SW480 (cell line): ENCODE measurements at places on chromosomes 1 and 21.

- peak; percentile 37 for DNase-seq
These were observed 596 bp downstream of the TOR3A start for GRCh38 chr1:179082333-179082998.

- peak; percentile 72 for DNase-seq
These were observed 20.6 kb downstream of the ABCD3 start for GRCh38 chr1:94438692-94439276.

- DNase-seq, result no peak
These were observed 1064.9 kb downstream of the TTLL7 start for GRCh38 chr1:82934074-82934473.

- no peak for DNase-seq
These were observed 9.1 kb downstream of the PLOD1 start for GRCh38 chr1:11943619-11944018.

- no peak for DNase-seq
These were observed 36.4 kb downstream of the TTC39A start for GRCh38 chr1:51293898-51294515.

GRCh38 chr1:112960384-112960783, 4.4 kb upstream of the SLC16A1 start:
- DNase-seq, result no peak

DNA sequence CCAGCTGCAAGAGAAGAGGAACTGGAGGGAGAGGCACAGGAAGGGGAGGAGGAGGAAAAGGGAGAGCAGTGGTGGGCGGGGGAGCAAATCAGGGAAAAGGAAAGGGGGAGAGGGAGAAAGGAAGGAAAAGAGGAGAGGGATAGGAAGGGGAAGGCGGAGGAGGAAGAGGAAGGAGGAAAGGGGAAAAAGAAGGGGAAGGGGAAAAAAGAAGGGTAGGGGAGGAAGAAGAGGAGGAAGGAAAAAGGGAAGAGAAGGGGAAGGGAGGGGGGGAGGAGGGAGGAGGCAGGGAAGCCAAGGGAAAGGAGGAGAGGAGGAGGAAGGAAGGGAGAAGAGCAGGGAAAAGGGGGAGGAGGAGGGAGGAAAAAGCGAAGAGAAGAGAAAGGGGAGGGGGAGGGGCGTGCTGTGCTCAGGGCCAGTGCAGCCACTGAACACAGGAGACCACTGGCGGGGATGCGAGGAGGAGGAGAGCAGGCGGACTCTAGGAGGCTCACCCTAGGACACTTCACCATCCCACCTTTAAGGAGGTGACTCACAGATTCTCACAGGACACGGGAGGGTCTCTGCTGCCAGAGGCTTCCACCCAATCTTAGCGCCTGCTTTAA, 33.1 kb downstream of the PGBD5 start:
- no peak for DNase-seq

DNA sequence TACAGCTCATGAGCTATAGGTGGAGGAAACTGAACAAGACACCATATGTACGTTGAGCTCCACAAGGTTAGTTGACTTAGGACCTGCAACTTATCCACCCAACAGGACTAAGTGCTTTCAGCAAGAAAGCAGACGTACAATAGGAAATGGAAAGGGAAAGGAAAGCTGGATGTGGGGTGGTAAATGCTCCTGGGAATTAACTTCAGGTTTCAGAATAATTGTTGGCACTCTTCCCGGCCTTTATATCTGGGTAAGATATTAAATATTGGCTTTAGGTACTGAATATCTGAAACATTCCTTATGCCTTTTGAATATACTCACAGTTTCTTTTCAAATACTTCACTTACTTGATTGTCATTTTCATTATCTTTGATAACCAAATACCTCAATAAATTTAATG, 36.3 kb downstream of the GLMN start:
- no peak for DNase-seq

- DNase-seq, result no peak
These were observed 50.7 kb downstream of the MTR start for GRCh38 chr1:236845830-236846229.

DNA sequence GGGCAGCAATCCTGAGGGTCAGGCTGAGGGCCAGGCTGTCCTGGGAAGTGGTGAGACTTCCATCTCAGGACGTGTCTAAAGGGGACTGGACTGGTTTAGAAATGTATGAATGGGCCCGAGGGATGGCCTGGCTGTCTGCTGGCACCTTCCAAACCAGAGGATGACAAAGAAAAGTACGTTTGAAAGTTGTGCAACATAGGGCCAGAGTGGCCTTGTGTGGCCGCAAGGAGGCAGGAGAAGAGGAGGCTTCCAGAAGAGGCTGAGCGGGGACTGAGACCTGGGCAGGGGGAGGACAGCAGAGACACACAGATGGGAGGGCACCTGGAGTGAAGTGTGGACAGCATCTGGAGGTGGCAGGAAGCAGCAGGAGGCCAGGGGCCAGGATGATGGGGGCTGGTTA, 2.6 kb upstream of the SYTL1 start:
- no peak for DNase-seq

- DNase-seq, result no peak
These were observed 177.3 kb downstream of the TGFBR3 start for GRCh38 chr1:91708691-91709090.

GRCh38 chr1:21633992-21634805, 35.0 kb downstream of the RAP1GAP start:
- DNase-seq, result no peak

DNA sequence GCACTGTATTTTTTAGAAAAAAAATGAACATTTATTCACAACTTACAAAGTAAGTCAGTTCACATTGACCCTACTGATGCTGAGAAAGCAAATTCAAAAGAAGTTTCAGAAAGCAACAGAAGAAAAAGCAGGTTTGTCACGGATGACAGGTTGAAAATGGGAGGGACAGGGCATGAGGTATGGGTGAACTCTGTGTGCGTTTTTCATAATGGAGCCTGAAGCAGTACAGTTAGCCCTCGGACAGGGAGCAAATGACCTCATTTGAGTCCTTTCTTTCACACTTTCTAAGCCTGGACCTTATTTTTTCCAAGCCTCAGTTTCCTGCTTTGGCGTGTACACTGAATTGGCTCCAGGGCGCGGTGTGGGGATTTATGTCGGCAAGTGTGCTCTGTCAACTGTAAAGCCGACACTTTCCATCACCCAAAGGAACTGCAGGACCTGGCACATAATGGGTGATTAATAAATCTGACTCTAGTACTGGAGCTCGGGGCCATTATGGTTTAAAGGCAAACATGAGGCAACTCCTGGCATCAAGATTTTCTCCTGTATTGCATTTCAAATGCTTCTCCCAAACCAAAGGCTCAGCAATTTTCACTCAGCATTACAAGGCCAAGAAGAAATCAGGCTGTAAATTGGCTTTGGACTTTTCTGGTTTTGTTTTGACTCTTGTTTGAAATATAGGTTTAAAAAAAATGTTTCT, 345.5 kb upstream of the DUSP10 start:
- DNase-seq, result no peak

DNA sequence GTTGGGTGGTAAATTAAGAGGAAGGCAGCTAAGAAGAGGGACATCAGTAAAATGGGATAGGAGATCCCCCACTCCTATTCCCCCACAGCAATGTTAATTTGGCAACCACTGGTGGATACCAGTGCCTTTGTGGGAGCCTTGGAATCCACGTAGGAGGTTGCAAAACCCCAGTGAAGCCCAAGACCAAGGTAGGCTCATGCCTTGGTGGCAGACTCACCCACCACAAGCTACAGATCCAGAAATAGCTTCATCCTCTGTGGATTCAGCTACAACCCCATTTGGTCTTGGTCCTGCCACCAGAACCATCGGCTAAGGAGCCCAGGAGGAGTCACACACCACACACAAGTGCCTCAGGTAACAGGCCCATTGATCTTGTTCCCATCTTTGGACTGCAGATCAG, 21.0 kb downstream of the VTCN1 start:
- DNase-seq, result no peak

- no peak for DNase-seq
These were observed 131.5 kb downstream of the DHRS3 start for GRCh38 chr1:12486401-12487005.

DNA sequence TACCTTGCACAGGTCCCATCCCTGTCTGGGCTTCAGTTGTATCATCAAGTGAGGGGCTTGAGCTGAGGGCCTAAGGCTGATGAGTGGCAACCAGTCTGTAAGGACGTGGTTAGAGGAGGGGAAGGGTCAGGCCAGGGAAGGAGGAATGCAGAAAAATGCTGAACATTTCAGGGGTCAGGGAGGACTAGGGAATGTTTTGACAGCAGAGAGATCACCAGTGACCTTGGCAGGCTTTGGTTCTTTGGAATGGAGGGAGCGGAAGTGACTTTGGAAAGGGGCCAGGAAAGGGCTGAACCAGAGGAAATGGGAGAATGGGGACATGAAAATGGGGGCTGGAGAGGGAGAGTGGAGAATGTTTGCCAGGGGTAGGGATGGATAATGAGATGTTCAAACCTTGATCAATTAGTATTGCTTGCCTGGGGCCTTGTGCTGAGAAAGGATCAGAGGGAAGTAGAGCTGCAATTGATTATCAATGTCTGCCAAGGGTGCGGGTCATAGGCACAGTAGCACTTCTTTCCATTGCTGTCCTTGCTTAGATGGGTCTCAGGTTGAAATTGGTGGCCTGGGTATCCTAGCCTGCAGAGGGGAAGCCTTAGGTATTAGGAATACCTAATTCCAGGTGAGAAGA, 7.4 kb downstream of the LDLRAP1 start:
- no peak for DNase-seq

DNA sequence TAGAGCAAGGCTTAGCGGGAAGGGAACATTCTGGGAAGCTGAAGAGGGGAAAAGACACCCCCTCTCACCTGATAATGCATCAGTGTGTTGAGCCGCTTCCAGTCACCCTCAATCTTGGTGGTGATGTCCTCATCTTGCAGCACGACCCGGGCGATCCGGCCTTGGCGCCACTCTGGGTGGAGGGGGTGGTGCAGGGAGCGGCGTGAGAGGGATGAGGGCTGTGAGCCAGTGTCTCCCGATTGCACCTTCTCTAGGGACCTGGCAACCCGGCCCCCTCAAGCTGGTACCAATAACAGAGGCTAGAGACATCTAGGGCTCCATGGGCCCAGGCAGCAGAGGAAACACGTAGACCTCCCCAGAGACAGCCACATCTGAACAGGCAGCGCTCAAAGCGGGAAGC, 127.4 kb upstream of the CD34 start:
- no peak for DNase-seq

DNA sequence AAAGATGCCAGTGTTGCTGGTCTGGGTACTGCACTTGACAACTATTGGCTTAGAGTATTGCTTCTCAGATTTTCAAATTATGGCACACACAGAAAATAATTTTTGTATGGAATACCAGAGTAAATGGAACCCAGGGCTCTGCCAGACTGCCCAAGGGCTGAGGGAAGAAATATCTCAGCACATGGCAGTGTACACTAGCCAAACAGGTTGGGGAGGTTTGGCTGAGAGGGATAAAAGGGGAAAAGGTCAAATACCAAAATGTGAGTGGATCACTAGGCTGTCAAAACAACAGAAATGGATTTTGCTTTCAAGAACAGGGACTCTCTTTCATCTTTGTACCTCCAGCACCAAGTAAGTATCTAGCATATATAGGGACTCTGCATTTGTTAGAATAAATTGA, 3.0 kb upstream of the RGS8 start:
- no peak for DNase-seq

GRCh38 chr1:191977874-191978506, 180.3 kb upstream of the RGS18 start:
- DNase-seq, result no peak

- DNase-seq, result no peak
These were observed 112.3 kb downstream of the GLIS1 start for GRCh38 chr1:53626616-53627015.

DNA sequence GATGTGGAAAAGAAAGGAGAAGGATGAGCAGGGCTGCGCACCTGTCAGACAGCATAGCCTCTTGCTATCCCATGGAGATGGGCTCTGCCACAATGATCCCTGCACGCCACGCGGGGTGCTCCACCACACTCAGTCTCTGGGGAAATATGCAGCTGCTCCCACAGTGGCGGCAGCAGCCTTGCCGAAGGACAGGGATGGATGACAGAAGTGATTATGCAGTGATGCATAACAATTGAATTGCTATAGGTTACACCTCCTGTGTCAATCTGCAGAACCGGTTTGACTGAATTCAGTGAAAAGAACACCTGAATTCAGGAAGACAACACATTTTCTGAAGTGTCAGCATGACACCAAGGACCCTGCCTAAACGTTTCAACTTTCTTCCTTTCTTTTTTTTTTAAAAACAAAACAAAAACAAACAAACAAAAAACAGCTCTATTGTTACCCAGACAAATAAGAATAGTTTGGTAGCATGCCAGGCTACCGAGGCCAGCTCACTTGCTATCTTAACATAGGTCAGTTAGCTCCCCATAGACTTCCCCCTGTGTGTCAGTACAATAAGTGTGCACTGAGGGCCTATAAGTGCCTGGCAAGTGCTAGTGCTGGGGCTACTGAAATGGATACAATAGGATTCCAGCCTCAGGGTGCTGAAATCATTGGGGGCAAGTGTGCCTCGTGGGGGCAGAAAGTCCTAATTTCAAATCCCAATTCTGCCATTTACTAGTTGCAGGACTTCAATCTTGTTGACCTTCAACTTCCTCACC, 127.6 kb upstream of the LMO4 start:
- no peak for DNase-seq

DNA sequence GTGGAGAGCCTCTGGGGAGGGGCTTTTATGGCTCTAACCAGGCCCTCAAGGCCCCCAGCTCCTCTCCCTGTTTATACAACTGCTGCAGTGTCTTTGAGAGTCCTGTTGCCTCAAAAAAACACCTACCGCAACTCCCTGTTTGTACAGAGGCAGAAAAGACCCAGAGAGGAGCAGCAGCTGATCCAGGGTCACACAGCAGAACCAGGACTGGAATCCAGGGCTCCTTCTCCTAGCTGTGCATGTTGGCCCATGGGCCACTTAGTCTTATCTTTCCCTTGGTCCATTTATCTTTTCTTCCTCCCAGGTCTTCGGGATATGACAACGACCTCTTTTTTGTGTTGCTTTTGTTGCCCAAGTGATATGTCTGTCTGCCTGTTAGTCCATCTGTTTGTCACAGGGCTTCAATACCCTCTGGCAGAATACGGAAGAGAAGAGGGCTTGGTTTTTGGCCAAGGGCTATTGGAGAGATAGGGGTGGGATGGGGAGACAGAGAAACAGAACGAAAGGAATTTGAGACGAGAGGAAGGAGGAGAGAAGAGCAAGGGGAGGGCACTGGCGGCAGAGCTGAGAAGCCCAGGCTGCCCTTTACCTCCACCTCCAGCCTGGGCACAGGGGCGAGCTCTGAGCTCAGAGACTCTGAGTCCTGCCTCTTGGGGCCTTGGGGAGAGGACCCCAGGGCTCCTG, 33.5 kb upstream of the WASF2 start:
- DNase-seq, result no peak
